NK-92 treated with Interleukin-12 subunit alpha and Interleukin-12 subunit beta, amount 100 ng/mL, for 24 hours (cell line): ENCODE measurements at places on chromosomes 4 and X.

GRCh38 chr4:138558886-138559285 lies 316.7 kb upstream of the SLC7A11 start:
- no peak for DNase-seq

GRCh38 chr4:24963277-24963676 lies 50.4 kb upstream of the CCDC149 start:
- no peak for DNase-seq

DNA sequence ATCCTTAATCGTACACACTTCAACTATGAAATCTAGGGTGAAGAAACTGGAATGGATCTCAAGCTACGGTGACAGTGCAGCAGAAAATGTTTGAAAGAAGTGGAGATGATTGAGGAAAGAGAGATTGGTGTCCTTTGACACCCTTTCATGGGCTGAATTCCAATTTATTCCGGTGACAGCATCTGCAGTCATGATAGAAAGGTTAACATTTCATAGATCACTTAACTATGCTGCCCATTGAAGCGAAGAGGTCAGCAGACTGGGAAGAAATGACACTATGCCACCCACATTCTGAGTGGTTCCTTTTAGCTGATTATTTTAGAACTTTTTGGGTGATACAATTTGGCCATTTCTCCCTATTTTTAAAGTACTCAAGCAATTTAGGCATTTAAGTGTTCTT lies 82.3 kb downstream of the DNAAF6 start:
- no peak for DNase-seq

DNA sequence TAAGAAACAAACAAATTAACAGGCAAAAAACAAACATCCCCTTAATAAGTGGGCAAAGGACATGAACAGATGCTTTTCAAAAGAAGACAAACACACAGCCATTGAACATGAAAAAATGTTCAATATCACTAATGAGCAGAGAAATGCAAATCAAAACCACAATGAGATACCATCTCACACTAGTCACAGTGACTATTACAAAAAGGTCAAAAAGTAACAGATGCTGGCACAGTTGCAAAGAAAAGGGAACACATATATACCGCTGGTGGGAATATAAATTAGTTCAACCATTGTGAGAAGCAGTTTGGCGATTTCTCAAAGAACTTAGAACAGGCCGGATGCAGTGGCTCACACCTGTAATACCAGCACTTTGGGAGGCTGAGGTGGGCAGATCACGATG lies 146.1 kb upstream of the NEIL3 start:
- no peak for DNase-seq

- DNase-seq, result no peak
Measured at GRCh38 chr4:128711361-128711760, 98.1 kb upstream of the JADE1 start.

GRCh38 chrX:134971926-134972325 lies 18.9 kb upstream of the SMIM10 start:
- no peak for DNase-seq

- DNase-seq, result no peak
Measured at GRCh38 chrX:7146703-7147412, 654 bp upstream of the STS start.

GRCh38 chr4:157244348-157244747 lies 23.8 kb downstream of the GRIA2 start:
- no peak for DNase-seq

- DNase-seq, result no peak
Measured at GRCh38 chr4:2484993-2485392, 16.1 kb downstream of the RNF4 start.

- DNase-seq, result no peak
Measured at GRCh38 chr4:176794151-176794550, 1.4 kb upstream of the VEGFC start.

DNA sequence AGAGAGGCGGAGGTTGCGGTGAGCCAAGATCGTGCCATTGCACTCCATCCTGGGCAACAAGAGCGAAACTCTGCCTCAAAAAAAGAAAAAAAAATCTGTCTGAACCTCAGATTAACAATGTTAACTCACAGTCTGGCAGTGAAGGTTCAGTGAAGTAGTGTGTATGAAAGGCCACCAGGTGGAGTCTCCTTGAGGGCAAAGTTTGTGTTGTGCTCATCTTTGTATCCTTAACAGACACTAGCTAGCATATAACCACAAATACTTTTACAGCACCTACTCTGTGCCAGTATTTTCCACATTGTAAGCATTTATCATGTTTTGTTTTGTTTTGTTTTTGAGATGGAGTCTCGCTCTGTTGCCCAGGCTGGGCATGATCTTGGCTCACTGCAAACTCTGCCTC lies 46.0 kb upstream of the MGST2 start:
- no peak for DNase-seq

DNA sequence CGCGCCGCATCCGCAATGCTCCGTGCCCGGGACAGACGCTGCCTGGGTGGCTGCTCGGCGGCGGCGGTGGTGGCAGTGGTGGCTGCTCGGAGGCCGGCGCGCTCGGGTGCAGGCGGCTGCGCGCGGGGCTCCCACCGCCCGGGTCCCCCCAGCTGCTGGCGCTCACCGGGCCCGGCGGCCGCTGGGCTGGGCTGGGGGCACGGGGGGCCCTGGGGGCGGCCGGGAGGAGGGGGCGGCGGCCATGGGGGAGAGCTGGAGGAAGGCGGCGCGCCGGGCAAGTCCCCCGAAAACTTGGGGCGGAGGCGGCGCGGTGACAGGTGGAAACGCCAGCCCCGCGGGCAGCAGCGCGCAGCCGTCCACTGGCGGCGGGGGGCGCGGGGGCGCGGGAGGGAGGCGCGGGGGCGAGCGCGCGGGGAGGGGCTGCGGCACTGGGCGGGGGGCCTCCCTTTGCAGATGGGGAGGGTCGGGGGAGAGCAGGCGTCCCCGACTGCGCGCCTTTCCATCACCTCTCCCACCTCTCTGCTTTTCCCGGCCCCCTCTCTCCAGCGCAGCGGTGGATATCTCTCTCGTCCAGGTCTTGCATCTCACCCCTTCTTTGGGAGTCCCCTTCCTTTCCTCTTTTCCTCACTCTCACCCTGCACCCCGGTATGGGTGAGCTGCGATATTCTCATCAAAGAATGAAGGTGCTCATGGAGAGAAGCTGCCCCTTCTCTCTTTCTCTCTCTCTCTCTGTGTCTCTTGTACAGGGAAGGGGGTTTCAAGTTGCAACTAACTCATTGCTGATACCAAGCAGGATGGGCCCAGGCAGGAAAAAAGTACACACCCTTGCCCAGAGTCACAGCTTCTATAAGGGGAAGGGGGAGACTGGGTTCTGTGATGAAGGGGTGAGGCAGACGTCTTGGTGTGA lies 83.7 kb upstream of the DHRSX start:
- no peak for DNase-seq

DNA sequence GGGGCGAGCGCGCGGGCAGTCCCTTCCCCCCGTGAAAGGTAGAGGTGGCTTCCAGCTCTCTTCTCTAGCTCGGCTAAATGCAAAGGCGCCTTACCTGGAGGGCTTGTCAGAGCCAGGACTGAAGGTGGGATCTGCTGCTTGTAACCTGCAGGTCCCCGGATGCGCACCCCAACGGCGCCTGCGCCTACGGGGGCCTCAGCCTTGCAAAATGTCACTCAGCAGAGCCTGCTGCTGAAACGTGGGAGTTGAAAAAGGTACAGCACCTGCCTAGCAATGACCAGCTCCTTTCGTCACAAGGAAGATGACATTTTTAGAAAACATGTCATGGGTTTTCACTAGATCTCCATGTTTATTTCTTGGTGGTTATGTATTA lies 583 bp downstream of the ABHD18 start:
- peak; percentile 36 for DNase-seq

DNA sequence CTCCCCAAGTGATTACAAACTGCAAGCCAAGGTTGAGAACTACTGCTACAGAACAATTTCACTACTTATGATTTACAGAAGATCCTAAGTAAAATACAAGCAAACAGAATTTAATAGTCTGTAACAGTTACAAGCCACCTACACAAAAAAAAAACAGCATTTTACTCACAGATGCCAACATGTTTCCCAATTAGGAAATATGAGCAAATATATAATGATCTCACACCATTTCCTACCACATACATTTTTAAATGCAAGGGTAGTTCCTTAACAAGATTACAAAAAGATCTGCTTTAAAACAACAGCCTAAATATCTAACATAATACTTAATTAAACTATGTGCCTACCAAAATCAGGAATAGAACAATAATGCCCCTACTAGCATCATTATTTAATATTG lies 63.4 kb downstream of the EFHC2 start:
- no peak for DNase-seq

- no peak for DNase-seq
Measured at GRCh38 chrX:10649265-10649664, 28.9 kb upstream of the MID1 start.

- DNase-seq, result no peak
Measured at GRCh38 chr4:9925750-9926439, 95.4 kb downstream of the SLC2A9 start.

- DNase-seq, result no peak
Measured at GRCh38 chrX:67692246-67692645, 148.4 kb downstream of the AR start.

- DNase-seq, result no peak
Measured at GRCh38 chr4:101020956-101021355, 326.4 kb downstream of the PPP3CA start.

DNA sequence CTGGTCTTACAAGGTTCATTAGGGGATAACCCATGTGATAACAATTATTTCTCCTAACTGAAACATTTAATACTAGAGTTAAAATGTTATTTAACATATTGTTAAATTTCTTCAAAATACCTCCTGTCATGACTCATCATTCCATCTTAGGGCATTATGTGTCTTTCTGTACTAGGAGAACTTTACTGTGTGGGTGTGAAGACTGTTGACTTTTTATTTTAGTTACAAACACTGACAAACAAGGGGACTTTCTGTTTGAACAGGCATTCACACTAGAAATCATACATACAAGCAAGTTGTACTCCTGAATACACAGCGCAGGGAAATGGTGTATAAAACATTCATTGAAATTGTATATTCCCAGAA lies 175.9 kb downstream of the FBXW7 start:
- no peak for DNase-seq

- DNase-seq, result no peak
Measured at GRCh38 chrX:78066110-78066509, 37.9 kb upstream of the PGK1 start.
